Stimulated activated CD8-positive, alpha-beta memory T cell treated with anti-CD3 and anti-CD28 coated beads, Interleukin-4, amount 100 ng/mL, for 48 hours (primary cell): ENCODE measurements at places on chromosomes 4 and X.

DNA sequence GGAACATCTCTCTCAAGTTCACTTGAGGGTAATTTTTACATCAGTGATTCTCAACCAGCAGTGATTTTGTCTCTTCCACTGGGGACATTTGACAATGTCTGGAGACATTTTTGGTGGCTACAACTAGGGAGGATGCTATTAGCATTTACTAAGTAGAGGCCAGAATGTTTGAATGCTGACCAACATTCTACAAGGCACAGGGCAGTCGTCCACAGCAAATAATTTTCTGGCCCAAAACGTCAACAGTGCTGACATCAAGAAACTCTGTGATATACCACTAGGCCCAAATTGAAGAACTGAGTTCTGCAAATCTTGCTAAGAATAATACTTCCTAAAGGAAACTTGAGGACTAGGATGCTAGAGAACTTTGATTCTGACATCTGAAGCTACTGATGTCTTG lies 7.1 kb downstream of the KLKB1 start:
- no peak for DNase-seq

GRCh38 chrX:20500171-20500865 lies 233.6 kb upstream of the RPS6KA3 start:
- DNase-seq = peak; percentile 24

DNA sequence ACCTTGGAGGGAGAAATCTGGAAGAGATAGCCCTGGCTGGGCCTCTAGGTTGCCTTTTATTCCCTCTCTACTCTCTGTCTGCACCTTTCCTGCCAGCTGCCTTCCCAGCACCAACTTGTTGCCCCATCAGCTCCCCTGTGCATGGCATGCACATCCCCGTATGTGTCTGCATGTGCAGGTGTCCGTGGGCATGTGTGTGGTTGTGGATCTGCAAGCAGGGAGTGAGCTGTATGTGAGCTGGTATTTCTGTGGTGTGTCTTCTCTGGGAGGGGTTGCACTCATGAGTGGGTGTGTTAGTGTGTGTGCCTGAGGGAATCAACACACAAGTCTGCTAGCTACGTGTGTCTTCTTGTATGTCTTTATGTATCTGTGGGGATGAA lies 9.9 kb downstream of the L1CAM start:
- no peak for DNase-seq

DNA sequence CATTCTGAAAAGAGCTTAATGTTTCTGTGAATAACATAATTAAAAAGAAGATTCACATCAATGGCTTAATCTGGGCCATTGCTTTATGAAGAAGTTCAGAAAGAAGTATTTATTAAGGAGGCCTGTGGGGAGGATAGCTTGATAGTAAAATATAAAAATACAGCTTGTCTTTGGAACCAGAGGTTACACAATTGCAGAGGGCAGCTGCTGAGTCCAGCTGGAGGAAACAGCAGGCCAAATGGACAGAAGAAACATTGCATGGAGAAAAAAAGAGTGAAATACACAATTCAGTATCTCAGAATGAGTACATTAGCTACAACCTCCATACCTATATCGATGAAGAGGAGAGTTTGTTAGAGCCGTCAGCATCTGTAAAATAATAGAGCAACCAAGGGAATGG lies 148.0 kb upstream of the NPY2R start:
- no peak for DNase-seq

- no peak for DNase-seq
Observed at GRCh38 chr4:47654972-47655693, 170.1 kb downstream of the ATP10D start.

GRCh38 chrX:1918780-1919179 lies 303.9 kb downstream of the ASMT start:
- no peak for DNase-seq

- peak; percentile 96 for DNase-seq
Observed at GRCh38 chrX:1246816-1247215, 21.8 kb upstream of the CSF2RA start.

GRCh38 chr4:172125443-172125842 lies 312.2 kb downstream of the GALNTL6 start:
- DNase-seq = no peak

- no peak for DNase-seq
Observed at GRCh38 chr4:20839957-20840356, 139.7 kb downstream of the PACRGL start.

GRCh38 chrX:9102956-9103355 lies 69.0 kb upstream of the FAM9B start:
- no peak for DNase-seq

DNA sequence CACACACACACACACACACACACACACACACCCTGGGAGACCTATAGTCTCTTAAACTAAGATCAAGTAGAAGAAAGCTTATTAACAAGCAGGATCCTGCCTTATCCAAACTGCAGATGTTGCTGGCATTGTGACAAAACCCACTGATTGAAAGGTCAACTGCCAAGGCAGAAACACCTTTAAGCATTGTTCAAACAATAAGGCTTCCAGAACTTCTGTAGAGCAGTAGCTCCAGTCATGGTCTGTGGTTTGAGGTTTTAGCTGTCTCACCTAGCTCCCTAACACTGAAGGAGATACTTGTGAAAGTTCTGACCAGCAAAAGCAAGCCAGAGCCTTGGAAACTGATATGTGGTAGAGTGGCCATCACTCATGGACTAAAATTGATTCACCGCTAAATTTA lies 59.8 kb downstream of the PTCHD1 start:
- DNase-seq = no peak

GRCh38 chrX:55451626-55451989 lies 319 bp upstream of the MAGEH1 start:
- DNase-seq = no peak

DNA sequence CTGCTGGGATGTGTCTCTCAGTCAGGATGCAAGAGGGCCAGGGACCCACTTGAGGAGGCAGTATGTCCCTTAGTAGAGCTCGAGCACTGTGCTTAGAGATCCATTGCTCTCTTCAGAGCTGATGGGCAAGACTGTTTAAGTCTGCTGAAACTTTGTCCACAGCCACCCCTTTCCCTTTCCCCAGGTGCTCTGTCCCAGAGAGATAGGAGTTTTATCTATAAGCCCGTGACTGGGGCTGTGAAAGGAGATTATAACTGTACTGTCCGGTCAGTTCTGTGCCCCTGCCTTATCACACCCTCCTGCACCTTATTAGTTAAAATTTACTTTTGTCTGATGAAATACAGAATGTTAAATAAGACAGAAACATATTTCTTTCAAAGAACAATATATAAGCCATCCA lies 378.4 kb downstream of the PABPC4L start:
- no peak for DNase-seq
